ENCODE measurements at places on chromosomes 1 and 21. TPM values are rescaled to one million over a fixed set of nuclear protein-coding genes. Genes with fewer than 3 reads are reported as not detected.

- DNase-seq = no peak
- no peaks in the 10 kb centered on the region for H3K4me1 ChIP-seq
- H3K36me3 ChIP-seq = peaks cover 3% of the 10 kb centered on the region
These were observed 453 bp downstream of the PABPC4 start for GRCh38 chr1:39576016-39576657.

DNA sequence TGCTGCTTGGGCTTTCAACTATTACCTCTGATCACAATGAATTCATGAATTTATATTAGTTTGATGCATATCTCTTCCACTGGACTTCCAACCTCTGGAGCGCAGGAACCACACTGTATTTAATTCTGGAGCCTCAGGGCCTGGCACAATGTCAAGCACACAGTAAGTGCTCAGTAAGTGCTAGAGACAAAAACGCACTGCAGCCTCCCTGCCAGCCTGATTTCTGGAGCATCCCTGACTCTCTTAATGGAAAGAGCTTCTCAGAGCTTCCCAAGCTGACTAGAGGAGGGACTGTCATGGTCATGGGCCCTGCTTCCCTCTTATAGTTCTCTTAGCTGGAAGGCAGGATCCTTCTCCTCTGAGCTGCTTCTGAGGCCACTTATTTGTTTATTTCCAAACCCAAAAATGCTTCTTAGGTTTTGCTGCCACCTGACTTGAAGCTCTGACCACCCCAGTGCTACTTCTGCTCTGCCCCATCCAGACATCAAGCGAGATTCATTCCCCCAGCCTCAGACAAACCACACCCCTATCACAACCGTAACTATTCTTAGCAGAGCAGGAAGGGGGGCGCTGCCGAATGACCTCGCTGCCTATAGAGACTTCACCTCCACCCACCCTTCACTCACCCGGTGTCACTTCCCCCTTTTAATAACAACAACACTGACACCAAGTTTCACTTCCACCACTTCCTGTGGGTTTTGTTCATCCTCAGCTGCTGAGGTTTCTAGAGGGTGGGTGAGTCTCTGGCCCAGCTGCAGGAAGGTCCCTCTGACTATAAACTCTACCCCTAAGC, 33.6 kb downstream of the NUAK2 start:
- no peaks in the 10 kb centered on the region for H3K36me3 ChIP-seq
- no peaks in the 10 kb centered on the region for H3K27me3 ChIP-seq
- H3K4me1 ChIP-seq = no peaks in the 10 kb centered on the region
- no peak overlapping the region for H3K4me3 ChIP-seq
- DNase-seq = no peak
- H3K27ac ChIP-seq = peak overlapping the region; percentile 31

- H3K4me3 ChIP-seq = no peak overlapping the region
- H3K27me3 ChIP-seq = no peaks in the 10 kb centered on the region
- no peaks in the 10 kb centered on the region for H3K36me3 ChIP-seq
- no peak for DNase-seq
- no peaks in the 10 kb centered on the region for H3K4me1 ChIP-seq
These were observed 127.3 kb downstream of the DSCAM start for GRCh38 chr21:40719615-40720014.

- H3K27me3 ChIP-seq = no peaks in the 10 kb centered on the region
- no peaks in the 10 kb centered on the region for H3K36me3 ChIP-seq
These were observed 137.3 kb downstream of the NAV1 start for GRCh38 chr1:201676197-201676596.

DNA sequence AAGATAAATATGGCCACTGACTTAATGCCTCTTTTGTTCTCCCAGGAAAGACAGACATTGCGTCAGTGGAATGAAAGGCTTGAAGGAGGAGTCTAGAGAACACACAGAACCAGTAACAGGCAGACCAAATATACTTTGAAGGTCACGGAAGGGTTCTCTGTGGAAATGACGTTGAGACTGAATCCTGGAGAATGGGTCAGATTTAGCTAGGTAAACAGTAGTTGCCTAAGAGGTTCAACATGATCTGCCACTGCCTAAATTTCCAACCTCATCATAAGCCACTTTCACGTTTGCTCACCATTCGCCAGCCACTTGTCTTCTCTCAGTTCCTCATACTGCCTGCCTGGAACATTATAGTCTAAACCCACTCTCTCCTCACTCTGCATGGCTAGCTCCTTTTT, 20.5 kb downstream of the PLA2G4A start:
- H3K36me3 ChIP-seq = no peaks in the 10 kb centered on the region
- no peak overlapping the region for H3K27ac ChIP-seq
- H3K4me1 ChIP-seq = no peaks in the 10 kb centered on the region
- DNase-seq = no peak
- H3K4me3 ChIP-seq = no peak overlapping the region

DNA sequence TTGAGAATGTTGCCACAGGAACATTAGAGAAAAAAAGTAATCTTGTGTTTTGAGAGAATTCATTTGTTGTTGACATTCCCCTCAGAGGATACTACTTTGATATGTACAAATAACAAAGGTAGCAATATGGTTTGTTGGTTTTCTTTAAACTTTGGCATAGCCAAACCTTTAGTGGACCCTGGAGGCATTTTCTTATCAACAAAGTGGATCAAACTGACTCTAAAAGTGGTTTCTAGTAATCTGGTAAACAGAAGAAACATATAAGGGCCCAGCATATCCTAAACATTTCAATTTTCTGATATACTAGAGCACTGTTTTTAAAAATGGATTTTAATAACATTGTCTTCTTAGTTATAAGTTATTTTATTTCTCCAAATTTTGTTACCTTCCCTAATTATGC, 29.8 kb downstream of the POU2F1 start:
- no peak overlapping the region for H3K4me3 ChIP-seq
- H3K4me1 ChIP-seq = no peaks in the 10 kb centered on the region
- no peaks in the 10 kb centered on the region for H3K27me3 ChIP-seq
- no peaks in the 10 kb centered on the region for H3K36me3 ChIP-seq

DNA sequence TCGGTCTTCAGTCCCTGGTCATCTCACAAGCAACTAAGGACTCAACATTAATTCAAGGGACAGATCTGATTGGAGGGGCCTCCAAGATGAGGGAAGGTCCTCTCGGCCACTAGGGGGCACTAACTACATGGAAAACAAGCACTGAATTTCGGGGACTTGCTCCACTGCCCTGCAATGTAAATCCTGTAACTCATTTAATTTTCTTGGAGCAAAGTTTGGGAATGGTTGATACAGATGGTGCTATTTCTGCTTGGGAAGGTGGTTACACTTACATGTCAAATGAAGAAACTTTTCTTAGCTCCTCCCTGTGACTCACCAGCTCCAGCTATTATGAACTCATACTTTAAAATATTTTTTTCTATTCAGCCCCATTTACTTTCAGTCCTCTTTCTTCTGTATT, 97.4 kb upstream of the KCNJ15 start:
- H3K27me3 ChIP-seq = no peaks in the 10 kb centered on the region
- no peaks in the 10 kb centered on the region for H3K4me1 ChIP-seq
- peak; percentile 70 for DNase-seq
- H3K36me3 ChIP-seq = no peaks in the 10 kb centered on the region
- no peak overlapping the region for H3K4me3 ChIP-seq

- no peaks in the 10 kb centered on the region for H3K27me3 ChIP-seq
- no peak for DNase-seq
- H3K36me3 ChIP-seq = no peaks in the 10 kb centered on the region
- H3K4me1 ChIP-seq = no peaks in the 10 kb centered on the region
- H3K27ac ChIP-seq = peak overlapping the region; percentile 81
- peak overlapping the region; percentile 80 for H3K4me3 ChIP-seq
These were observed 21.9 kb downstream of the LRRC8D start for GRCh38 chr1:89842567-89843272.

- peak overlapping the region; percentile 93 for H3K27ac ChIP-seq
- DNase-seq = peak; percentile 64
- H3K4me3 ChIP-seq = peak overlapping the region; percentile 25
- no peaks in the 10 kb centered on the region for H3K36me3 ChIP-seq
These were observed 51.0 kb downstream of the GADD45A start for GRCh38 chr1:67735806-67736627.

- no peaks in the 10 kb centered on the region for H3K27me3 ChIP-seq
- no peak for DNase-seq
- H3K4me3 ChIP-seq = no peak overlapping the region
- H3K27ac ChIP-seq = no peak overlapping the region
- H3K36me3 ChIP-seq = no peaks in the 10 kb centered on the region
These were observed 95.0 kb upstream of the DPT start for GRCh38 chr1:168823988-168824387.

DNA sequence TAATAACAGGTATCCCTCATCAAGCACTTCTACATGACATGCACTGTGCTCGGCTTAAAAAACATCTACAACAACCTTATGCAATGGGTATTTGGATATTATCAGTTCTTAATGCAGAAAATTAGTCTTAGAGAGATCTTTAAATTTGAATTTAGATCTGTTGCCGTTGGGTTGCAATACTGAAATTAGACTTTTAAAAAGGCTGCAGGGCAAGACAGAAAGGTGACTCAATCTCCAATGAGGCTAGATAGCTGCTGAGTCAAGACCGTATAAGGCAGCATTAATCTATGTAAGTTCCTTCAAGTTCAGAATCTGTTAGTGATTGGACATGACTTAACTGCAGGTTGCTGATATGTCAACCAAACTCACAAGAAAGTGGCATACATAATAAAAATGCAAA, 37.3 kb downstream of the OLFM3 start:
- no peak for DNase-seq
- no peaks in the 10 kb centered on the region for H3K36me3 ChIP-seq
- H3K27ac ChIP-seq = no peak overlapping the region

DNA sequence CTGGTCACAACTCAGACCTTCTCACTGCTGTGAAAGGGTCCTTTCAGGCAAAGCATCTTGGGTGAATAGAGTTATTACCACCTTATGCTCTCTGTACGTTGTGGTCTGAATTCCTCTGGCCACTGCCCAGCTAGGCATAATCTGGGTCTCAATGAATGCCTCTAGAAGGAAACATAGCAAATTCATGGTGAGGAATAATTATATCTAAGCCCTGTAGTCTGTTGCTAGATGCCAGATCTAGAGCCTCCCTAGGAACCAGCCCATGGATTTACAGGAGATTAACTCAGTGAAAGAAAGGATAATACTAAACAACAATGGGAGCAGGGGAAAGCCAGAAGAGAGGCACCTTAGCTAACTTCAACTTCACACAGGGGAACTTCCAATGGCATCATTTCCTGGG, 2.4 kb upstream of the COL11A1 start:
- H3K27me3 ChIP-seq = no peaks in the 10 kb centered on the region
- no peak overlapping the region for H3K4me3 ChIP-seq
- H3K36me3 ChIP-seq = no peaks in the 10 kb centered on the region

The SPATA45 gene
- not detected for total RNA-seq

The ANP32E gene
- 25.6 TPM for total RNA-seq

The TMEM54 gene
- total RNA-seq = 41.4 TPM

The LCE2B gene
- total RNA-seq = not detected

The OR14I1 gene
- not detected for total RNA-seq

The RHOU gene
- total RNA-seq = 24.5 TPM

The ADCY10 gene
- not detected for total RNA-seq

The DLGAP3 gene
- total RNA-seq = 0.42 TPM

The BECN2 gene
- total RNA-seq = not detected
